ENCODE measurements at places on chromosomes 1 and 21.
A peak's percentile ranks its signal among the peaks of the same experiment; 100 is the strongest.

GRCh38 chr1:67062412-67062811 lies 8.5 kb upstream of the SLC35D1 start:
- DNase-seq = no peak

DNA sequence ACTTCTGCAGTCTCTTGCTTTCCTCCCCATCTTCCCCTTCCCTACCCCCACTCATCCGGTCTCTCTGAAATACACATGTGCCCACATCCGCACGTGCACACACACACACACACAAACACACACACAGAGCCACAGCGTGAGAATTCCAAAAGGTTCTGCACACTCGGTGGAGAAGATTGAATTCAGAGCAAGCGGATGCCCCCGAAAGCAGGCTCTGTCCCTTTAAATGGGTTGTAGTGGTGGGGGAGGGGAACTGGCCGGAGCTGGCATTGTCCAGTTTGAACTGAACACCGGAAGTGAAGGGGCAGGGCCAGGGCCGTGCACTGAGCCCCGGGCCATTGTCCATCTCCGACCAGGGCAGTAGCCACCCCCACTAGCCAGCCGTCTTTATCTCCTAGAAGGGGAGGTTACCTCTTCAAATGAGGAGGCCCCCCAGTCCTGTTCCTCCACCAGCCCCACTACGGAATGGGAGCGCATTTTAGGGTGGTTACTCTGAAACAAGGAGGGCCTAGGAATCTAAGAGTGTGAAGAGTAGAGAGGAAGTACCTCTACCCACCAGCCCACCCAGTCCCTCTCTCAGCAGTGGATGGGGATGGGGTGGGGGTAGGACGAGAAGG lies 1.3 kb upstream of the LIN28A start:
- no peak for DNase-seq

GRCh38 chr1:214660190-214660589 lies 57.2 kb downstream of the CENPF start:
- no peak for DNase-seq

DNA sequence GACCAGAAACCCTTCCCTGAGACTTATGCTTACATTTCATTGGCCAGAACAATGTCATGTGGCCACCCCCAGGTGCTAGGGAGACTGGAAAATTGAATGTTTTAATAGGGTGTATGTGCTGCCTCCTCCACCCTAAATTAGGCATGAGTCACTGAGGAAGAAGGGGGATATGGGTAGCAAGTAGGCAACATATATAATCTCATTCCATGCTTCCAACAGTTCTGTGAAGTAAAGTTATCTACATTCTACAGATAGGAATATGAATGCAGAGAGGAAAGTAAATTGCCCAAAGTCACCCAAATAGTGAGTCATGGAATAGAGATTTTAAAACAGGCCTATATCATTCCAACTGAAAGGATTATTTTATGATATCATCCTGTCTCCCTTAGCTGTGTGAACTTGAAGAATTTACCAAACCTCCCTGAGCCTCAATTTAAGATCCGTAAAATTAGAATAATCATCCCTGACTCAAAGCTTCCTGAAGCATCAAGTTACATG lies 168.6 kb upstream of the FGGY start:
- DNase-seq = no peak

- no peak for DNase-seq
Measured at GRCh38 chr1:39086386-39086785, 60.2 kb downstream of the NDUFS5 start.

GRCh38 chr1:27136998-27137542 lies 17.9 kb downstream of the SLC9A1 start:
- DNase-seq = peak; percentile 75

GRCh38 chr1:58621391-58621790 lies 44.3 kb upstream of the TACSTD2 start:
- DNase-seq = no peak

DNA sequence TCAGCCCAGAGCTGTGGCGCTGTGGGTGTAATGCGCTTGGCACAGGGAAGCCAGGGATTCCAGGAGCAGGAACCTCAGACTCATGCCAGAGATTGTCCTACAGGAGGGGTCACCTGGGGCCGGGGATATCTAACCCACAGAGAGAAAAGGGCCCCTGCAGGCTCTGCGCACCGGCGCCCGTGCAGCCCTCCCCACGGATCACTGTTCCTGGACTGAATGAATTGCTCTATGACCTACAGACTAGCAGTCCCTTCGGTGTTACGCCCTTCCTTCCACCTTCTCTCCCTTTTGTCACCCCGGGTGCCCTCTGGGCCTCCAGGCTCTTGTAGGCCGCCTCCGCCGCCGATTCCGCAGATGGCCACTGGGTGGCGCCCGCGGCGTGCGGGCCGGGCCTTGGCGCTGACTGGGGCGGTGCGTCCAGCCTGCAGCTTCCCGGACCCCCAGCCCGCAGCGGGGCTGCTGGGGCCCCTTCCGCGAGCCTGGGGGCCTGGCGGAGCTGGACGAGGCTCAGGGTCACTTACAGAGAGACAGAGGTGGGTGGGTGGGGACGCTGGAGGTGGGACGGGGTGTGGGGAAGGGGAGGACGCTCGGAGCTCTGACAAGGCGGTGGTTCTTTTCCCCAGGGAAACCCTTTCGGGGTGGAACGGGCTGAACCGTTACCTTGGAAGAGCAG lies 101.3 kb downstream of the IER5 start:
- peak; percentile 60 for DNase-seq

- no peak for DNase-seq
Measured at GRCh38 chr1:95575291-95575690, 341.3 kb downstream of the RWDD3 start.

DNA sequence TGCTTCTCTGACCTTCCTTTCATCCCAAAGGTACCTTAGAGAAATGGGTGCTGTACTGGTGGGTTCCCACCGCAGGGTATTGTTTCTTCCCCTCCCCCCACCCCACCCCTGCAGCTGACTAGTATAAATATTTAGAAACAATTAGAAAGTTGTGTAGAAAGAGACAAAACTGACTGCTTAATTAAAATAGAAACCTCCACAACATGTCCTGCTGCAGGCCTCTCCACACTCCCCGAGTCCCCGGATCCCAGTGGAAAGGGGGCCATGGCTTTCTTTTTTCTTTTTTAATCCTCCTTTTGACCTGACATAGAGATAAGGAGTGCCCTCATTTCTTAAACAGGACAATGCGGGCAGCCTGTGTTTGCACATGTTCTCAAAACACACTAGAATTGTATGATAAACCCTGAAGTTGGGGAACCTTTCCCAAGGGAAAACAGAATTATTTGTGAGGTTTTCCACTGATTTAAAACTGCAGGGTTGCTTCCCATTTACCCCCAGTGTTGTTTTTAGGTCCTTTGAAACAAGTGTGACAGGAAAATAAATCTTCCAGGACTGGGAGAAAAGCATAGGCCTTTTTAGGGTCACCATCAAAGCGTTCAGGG lies 1.7 kb downstream of the RHOU start:
- no peak for DNase-seq

GRCh38 chr21:45364468-45365185 lies 40.3 kb upstream of the COL18A1 start:
- DNase-seq = no peak

DNA sequence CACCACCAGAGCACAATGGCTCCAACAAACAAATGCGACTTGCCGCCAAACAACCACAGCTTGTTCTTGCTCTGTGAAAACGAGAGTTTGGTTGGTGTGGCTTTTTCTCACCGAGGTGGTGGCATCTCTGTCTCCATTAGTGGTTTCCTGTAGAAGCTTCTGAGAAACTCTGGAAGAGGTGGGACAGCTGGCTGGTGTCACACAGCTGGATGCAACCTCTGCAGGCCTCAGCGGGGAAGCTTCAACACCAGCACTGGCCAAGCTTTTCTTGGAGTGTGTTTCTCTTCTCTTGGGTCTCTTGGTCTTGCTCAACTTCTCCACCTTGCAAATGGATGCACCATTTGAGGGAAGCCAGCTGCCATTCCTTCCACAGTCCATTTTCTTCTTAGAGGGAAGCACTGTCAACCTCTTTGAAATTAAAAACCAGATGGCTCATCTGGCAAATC lies 124.8 kb downstream of the KCNN3 start:
- DNase-seq = no peak

- no peak for DNase-seq
Measured at GRCh38 chr1:225816643-225817538, 7.0 kb downstream of the EPHX1 start.

DNA sequence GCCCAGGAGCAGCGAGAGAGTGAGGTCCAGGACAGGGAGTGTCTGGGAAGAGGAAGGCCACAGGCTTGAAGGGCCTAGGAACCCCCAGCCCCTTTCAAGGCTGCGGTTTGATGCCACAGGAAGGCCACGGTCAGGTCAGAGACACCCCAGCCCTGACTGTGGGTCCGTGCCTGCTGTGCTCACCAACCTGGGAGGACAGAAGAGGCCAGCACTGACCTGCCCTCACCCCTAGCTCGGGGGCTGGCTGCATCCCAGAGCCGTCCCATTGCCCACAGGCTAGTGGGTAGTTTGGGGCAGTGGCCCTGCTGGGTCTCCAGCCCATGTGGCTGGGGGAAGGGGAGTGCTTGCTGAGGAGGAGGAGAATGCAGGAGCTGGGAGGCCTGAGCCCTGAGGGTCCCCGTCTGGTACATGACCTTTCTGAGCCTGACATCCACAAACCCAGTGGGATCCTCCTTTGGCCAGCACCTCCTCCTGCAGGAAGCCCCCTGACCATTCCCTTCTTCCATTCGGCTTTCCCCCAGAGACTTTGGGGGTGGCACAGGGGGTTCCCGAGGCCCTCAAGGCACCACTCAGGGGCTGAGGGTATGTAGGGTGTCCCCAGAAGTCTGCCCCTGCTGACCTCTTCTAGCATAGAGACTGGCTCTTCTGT lies 54.3 kb downstream of the WNT9A start:
- DNase-seq = no peak
